ENCODE measurements at places on chromosomes 5 and 9. TPM values are rescaled to one million over a fixed set of nuclear protein-coding genes. Genes with fewer than 3 reads are reported as not detected.

GRCh38 chr5:88819301-88819999 is 63.5 kb downstream of the MEF2C start:
- DNase-seq, result no peak

- no peak for DNase-seq
Observed at GRCh38 chr5:88667496-88668201, 215.3 kb downstream of the MEF2C start.

DNA sequence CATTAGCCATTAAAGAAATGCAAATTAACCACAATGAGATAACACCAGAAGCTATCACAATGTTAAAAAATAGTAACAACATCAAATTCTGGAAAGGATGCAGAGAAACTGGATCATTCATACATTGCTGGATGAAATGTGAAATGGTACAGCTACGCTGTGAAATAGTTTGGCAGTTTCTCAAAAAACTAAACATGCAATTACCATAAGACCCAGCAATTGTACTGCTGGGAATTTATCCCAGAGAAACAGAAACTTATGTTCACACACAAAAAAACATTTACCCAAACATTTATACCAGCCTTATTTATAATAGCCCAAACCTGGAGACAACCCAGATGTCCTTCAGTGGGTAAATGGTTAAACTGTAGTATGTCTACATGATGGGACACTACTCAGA is 592.9 kb downstream of the ZNF608 start:
- no peak for DNase-seq

DNA sequence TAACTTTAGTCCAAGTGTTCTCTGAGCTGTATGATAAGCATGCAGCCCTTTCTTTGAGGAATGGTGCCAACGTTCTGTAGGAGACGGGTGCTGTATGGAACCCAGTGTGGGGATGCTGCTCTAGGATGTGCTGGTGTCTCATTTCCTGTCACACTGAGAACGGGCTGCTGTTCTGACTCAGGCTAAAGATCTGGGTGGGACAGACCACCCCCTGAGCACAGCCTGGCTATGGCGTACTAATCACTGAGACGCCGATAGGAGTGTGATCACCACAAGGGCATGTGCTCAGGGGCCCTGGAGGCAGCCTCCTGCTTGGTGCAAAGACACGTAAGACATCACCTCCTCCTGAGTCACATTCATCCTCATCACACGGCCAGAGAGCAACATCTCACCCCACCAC is 240.4 kb downstream of the IRX2 start:
- no peak for DNase-seq

Gene MAMDC4
- total RNA-seq, result 4.2 TPM
